Activated CD4-positive, alpha-beta T cell treated with anti-CD3 and anti-CD28 coated beads for 36 hours (primary cell): ENCODE measurements at places on chromosomes 6 and 20. TPM values are rescaled to one million over a fixed set of nuclear protein-coding genes. Genes with fewer than 3 reads are reported as not detected.

DNA sequence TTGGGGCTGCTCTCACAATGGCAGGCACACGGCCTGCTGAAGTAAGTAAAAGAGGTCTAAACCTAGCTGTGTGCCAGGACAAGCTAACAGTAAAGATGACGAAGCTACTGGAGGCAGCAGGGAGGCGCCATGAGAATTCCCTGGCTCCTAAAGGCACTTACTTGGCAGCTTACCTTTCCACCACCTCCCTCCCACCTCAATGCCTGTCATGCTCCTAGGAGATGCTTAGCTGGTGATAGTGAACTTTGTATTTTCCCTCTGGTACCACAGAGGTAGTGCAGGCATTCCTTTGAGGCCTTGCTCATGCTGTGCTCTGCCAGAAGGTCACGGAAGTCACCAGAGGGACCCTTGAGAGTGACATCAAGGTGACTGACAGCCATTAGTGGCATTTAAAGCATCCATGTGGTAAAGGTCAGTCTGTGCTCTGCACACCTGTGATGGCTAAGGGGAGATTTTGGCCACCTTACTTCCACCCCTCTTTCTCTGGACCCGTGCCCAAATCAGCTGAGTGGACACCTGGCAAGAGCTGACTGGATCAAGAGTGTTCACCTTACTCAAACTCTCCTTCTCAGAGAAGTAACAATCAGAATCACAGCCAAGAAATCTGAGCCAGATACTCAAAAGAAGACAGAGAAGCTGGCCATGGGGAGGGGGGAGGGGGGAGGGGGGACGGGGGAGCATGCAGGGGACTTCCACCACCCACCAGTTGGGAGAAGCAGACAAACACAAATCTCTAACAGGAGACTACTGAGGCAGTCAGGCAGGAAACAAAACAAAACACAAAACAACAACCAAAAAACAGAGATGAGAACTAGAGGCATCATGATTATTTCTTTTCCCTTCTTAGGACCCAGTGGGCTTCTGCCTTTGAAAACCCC is 2.9 kb downstream of the FKBP1A start:
- peak; percentile 26 for DNase-seq

DPPA5 gene
- total RNA-seq: not detected

DNA sequence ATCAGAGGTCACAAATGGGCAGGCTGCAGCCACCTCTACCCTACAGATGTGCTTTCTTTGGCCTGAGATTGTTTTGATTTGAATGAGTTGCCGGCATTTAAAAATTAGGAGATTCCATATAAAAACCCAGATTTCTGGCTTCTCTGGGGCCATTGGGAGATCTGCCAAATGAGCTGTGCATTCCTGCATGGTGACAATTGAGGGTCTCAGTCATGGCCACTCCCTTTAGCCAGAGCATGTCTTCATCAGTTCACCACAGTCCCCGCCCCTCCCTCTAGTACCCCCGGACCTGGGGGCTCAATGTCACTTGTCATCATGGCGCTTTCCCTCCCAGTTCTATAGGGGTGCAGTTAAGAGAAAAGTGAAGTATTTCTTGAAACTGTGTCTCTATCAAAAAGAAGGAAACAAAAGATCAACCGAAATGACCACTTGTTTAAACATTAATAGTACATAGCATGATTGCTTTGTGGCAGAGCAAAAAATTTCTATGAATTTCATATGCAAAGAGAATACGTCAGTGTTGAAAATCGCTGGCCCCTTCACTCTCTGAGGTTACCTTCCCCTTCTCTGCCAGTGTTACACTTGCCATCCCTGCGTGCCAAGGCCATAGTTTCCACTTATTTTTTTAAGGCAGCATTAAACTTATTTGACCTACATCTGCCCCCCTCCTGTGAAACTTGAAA is 21.1 kb downstream of the EYA2 start:
- no peak for DNase-seq

- DNase-seq: no peak
Observed at GRCh38 chr6:52499026-52499425, 77.8 kb downstream of the TRAM2 start.

- DNase-seq: peak; percentile 88
Observed at GRCh38 chr20:63495741-63496595, 2.9 kb downstream of the EEF1A2 start.

GRCh38 chr6:90536520-90536919 is 50.4 kb downstream of the MAP3K7 start:
- no peak for DNase-seq

- no peak for DNase-seq
Observed at GRCh38 chr20:62114894-62115293, 7.4 kb upstream of the LSM14B start.

- DNase-seq: no peak
Observed at GRCh38 chr6:55255113-55255512, 72.2 kb upstream of the GFRAL start.

- DNase-seq: no peak
Observed at GRCh38 chr6:42354702-42355101, 97.0 kb downstream of the TRERF1 start.

DNA sequence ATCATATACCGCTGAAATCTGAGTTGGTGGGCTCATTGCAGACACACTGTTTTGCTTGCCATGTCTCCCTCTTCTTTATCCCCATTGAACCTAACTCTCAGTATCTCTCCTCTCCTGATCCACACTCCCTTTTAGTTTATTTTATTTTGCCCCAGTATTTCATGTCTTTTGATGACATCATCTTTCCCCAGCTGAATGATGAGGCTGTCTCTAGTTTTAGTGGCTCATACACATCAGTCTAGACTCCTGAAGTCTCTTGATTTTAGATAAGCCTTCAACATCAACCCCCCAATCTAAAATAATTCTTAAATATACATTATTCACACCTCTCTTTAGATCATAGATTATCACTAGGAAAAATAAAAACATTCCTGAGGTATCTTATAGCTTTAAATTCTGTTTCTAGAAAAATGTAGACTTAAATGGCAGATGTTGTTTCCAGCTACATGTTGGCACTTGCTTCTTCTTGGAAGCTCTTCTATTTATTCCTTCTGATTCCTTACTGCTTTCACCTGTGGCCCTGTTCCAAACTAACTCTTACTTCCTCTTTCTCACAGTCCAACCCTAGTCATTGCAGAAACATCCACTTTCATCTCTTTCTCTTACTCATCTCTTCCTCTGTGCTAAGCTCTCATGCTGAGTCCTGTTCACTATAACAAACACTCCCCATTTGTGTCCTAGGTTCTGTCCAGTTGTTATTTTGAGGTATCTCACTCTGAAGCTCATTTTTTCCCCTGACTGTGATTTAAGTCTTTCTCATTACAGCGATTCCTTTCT is 191.9 kb upstream of the SLC35B3 start:
- no peak for DNase-seq

DNA sequence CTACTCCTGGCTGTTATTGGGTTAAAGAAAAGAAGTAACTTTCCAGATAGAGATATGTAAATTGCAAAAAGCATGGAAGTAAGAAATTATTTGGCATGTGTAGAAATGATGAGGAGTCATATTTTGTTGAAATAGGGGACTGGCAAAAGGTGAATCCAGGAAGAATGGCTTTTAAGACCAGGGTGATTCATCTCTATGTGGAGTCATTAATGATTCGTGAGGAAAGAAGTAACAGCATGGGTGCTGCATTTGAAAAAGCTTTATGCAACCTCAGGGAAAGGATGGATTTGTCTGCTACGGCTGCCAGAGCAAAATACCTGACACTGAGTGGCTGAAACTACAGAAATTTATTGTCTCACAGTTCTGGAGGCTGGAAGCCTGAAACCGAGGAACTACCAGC is 14.8 kb upstream of the SYNE1 start:
- DNase-seq: no peak

GRCh38 chr20:9940329-9940728 is 94.5 kb upstream of the ANKEF1 start:
- DNase-seq: no peak

DNA sequence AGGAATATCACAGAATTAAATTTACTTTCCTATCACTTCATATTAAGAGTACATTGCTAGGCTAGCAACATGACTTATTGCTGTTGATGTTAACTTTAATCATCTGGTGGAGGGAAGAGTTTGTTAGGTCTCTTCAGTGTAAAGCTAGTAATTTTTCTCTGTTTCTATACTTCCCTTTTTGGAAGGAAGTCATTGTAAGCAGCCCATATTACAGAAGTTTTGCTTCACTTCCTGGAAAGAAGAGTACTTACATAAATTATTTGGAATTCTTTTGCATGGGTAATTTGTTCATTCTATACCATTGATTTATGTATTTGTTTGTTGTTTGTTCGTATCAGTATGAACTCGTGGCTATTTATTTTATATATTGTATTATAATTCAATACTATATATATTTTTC is 405.2 kb downstream of the RFPL4B start:
- no peak for DNase-seq

FOXA2 gene
- total RNA-seq: not detected

DNA sequence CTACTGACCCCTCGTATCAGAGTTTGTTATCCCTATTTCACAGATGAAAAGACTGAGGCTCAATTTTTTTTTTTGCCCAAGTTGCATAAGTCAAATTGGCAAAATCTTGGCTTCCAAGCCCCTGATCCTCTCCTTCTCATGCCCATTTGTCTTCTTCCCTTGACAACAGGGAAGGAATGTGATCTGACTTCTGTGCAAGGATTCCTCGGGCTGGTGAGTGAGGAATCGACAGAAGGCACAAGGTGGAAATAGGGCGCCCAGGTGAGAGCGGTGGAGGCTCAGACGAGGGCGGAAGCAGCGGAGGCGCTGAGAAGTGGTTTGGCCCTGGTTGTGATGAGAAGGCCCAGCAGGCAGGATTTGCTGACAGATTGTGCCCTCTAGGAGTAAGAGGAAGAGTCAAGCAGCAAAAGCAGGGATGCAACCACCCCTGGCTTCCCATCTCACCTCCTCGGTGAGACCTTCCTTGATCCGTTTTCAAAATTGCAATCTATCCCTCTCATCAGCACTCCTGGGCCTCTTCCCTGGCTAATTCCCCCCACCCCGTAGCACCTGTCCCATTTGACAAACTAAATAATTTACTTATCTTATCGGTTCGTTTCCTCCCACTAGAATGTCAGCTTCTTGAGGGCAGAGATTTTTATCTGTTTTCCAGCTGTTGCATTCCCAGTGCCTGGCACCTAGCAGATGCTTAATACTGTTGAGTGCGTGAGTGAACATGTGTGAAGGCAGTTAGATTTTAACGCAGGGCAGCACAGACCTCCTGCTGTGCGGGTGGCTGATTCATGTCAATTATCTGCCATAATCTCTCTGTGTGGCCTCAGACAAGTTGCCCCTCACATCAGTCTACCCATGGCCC is 3.7 kb upstream of the SIRPA start:
- DNase-seq: no peak

GABRR1 gene
- not detected for total RNA-seq

DNA sequence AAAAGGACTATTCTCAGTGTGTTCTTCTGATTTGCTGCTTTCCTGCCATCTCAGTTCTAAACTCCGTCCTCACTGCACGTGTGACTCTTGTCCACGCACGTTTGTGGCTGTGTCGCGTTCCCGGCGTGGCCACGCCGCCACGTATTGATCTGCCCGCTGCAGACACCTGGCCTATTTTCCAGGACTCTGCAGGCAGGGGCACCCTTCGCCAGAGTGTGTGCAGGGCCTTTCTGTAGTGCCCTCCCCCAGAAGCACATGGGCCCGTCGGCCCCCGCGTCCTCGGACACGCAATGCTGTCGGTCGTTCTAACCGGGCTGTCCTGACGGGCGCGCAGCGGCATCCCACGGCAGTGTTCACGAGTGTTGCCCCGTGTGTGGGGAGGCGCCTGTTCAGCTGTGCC is 87.6 kb downstream of the YTHDF1 start:
- DNase-seq: peak; percentile 3

DNA sequence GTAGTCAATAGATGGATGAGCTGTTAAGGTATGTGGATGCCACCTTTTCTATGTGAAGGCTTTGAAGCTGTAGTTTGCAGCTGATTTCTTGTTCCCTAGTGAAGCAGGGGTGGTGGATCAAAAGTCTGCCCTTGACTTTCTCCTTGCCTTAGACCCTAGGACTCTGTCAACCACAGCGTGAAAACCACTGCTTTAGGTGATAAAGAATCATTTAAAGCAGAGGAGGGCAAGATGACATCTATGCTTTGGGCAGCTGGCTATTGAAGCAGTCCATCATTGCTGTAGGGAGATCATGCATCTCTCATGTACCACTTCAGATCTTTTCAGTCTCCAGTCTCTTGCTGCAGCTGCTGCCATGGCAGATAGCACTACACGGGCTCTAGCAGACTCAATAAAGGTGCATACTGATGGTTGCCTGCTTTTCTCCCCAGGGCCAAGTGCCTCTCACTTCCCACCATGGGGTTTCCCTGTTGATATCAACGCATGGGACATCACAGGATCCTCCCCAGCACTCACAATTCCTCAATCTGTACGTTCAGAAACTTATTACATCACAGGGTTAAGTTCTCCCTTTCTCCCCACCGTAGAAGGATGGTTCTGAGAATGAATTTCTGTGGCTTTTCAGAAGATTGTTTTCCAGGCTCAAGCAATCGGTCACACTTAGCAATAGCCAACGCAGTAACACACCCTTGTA is 122.0 kb upstream of the STMND1 start:
- no peak for DNase-seq

DNA sequence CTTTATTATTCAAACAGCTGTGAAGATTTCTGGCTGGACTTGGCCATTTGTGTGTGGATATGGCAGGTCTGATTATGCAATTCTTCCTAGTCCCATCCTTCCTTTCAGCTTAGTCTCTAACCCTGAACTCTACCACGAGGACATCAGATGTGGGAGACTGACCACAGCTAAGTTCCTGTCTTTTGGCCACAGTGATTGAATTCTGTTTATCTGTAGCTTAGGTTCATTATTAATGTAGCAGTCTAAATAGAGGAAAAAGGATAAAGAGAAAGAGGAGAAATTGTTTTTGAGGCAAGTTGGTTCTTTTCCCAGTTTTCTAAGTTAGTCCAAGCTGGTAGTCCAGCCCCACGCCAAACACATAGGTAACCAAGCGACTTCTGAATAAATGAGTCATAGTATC is 598.9 kb downstream of the RFPL4B start:
- DNase-seq: no peak

DNA sequence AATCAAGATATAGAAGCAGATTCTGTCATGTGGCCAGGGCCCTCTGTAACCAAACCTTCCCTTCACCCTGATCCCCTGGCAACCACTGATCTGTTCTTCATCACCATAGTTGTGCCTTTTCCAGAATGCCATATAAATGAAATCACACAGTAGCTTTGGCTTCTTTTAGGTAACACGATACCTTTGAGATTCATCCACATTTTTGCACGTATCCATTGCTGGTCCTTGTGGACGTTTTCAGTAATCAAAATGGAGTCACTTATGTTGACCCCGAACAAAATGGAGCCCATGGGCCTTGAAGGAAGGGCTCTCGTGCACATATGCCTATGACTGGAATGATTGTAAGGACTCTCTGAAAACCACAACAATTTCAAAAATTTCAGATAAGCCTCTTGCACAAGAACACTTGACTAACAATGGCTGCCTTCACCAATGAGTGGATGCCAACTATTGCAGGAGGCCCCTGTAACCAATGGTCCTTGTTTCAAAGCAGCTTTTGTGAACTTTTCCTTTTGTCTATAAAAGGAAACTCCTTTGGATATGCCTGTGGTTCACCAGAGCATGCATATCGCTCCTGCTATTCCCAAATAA is 84.3 kb upstream of the RALY start:
- DNase-seq: no peak

- DNase-seq: no peak
Observed at GRCh38 chr6:49528571-49528970, 21.9 kb upstream of the C6orf141 start.

AKAP7 gene
- 5.1 TPM for total RNA-seq

RCAN2 gene
- 0.91 TPM for total RNA-seq

SYCP2L gene
- not detected for total RNA-seq

PCED1A gene
- 35.3 TPM for total RNA-seq
